ENCODE measurements at places on chromosomes 5 and 9.

- DNase-seq = no peak
These were observed 316.2 kb upstream of the HAPLN1 start for GRCh38 chr5:84036842-84037241.

DNA sequence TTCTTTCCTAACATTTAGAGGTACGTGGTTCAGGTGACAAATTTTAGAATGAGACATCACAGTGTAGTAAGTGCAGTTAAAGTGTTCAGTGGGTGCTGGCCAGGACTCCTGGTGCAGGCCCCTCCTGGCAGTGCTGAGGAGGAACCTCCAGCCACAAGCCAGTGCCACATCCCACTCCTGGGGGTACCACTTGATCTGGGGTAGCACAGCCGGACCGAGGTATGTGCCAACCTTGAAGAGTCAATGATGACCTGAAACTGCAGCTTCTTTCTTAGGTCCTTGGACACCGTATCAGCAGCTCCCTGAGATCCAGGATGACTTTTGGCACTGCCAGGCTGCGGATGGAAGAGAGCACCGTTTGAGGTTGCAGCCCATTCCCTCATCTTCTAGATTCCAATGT, 310.4 kb upstream of the IRX4 start:
- DNase-seq = no peak

DNA sequence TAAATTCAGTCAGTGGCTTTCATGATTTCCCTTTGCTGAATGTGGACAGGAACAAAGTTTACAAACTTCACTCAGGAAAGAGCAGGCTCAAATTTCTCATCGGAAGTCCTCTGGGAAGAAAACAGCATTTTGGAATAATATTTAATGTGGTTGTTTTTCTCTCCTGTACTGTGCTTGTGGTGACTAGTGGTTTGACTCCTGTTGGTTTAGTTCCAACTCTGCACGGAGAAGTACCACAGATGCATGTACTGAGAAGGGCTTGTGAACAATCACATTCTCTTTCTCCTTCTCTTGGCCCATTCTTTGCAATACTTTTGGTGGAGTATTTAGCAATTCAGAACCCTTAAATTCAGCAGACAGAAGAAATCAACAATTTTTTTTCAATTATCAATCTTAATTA, 13.3 kb downstream of the MPDZ start:
- no peak for DNase-seq

GRCh38 chr5:82018462-82018861, 46.6 kb downstream of the ATG10 start:
- no peak for DNase-seq

- no peak for DNase-seq
These were observed 43.9 kb downstream of the SH3TC2 start for GRCh38 chr5:149018909-149019443.

GRCh38 chr5:139105621-139106071, 92.5 kb downstream of the SIL1 start:
- DNase-seq = no peak

DNA sequence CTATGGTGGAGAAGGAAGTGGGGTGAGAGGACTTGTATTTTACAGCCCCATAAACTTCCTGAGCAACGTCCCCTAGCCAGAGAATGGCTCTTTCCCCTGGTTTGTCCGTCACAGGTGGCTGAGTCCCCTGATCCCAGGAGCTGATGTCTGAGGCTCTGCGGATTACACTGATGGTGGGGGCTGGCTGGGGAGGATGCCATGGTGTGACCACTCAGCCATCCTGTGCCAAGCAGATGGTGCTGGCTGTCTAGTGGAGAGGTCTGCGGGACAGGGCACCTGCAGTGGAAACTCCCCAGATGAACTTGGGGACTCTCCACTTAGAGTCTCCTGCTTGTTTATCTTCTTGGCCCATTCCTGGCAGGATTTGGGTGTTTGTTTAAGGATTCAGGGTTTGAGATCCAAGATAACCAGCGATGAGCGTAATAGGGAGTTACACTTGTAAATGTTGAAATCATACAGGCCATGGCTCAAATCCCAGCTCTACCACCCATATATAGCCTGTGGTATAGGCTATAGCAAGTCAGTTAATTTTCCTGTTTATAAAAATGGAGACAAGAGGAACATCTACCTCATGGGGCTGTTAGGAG, 4.7 kb upstream of the PTGS1 start:
- DNase-seq = no peak

DNA sequence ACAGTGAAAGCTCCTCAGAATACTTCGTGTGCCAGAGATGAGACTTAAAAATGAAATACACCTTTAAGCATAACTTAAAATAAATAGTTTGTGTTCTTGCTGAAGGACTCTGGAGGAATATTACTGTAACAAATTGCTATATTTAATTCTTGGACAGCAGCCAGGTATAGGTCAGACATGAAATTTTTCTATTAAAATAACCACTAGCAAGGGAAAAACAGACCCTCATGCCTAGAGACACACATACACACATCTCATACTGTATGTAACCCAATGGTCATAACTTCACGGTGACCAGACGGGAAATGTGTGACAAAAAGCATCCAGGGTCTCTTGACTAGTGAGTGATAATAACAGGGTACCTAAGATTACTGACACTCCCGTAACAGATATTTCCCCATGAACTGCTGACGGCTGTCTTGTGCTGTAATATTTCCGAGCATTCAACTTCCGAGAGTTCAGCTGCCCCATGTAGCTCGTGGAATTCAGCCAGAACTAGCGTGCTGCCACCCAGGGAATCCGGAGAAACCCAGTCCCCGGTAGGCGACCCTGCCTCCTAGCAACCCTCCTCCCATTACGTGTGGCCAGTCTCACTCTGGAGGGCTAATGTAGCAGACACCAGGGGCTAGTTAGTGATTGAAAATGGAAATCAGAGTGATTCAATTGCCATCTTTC, 2295.1 kb upstream of the WWC1 start:
- DNase-seq = no peak

GRCh38 chr5:159231167-159231566, 21.8 kb upstream of the RNF145 start:
- no peak for DNase-seq

- DNase-seq = no peak
These were observed 23.7 kb upstream of the NR3C1 start for GRCh38 chr5:143427122-143427735.

DNA sequence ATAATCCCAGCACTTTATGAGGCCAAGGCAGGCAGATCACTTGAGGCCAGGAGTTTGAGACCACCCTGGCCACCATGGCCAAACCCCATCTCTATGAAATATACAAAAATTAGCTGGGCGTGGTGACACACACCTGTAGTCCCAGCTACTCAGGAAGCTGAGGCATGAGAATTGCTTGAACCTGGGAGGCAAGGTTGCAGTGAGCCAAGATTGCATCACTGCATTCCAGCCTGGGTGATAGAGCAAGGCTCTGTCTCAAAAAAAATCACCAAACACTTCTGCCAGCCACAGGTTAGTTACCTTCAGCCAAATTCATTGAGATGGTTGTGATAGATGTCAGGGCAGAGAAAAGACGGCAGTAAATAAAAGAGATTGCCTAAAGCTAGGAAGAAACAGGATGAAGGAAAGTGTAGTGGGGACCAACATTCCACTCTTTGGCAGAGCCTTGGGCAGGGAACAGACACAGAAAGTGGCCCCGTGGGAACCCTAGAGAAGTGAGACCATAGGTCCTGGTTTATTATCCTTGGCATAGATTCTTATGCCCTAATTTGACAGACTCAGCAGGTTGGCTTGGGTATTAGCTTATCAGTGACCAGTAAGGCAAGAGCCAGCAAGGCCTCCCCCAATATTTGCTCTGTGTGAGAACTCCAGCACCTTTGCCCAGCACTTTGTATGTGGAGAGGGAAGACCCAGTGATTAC, 5.5 kb upstream of the CEP120 start:
- DNase-seq = no peak

- DNase-seq = no peak
These were observed 7.9 kb upstream of the ADGRD2 start for GRCh38 chr9:124442379-124442778.

GRCh38 chr9:22056402-22056801, 47.3 kb upstream of the CDKN2B start:
- DNase-seq = no peak

DNA sequence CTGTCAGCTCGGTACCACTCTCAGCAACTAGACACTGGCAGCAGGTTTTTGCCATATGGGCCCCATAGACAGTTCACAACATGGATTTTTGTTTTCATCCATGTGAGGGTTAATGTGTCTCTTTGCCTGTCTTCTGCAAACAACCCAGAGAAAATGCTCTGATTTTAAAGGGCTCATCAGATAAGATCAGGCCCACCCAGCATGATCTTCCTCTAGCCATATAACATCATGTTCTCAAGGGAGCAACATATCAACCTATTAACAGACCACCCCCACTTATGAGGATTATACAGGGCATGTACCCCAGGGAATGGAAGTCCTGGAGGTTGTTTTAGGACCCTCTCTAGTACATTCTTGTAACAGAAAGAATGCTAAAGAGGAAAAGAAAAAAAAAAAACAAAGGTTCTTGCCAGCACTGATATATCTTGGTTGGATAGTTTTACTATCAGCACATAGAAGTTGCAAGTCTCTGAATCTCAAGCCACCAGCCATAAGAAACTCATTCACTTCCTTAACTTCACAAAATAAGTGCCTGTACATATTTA, 1015.1 kb downstream of the TLE4 start:
- no peak for DNase-seq

GRCh38 chr5:43051684-43052083, 11.6 kb upstream of the ANXA2R start:
- DNase-seq = no peak

DNA sequence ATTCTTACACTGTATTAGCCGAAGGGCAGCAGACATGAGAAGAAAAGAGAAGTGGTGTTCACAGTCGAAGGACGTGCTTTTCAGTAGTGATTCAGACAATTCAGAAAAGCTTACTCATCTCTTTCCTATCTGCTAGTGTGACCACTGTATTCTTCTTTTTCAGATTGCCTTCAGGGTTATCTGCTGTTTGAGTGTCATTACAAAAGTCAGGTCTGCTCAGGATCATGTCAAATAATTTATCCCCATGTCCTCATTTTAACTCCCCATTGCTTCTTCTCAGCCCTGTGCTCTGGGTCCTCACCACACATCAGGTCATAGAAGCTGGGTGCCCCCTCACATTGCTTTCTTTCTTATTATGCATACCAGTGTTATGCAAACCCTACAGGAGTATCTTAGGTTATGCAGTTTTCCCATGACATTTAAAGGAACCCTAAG, 394.0 kb downstream of the CETN3 start:
- DNase-seq = no peak

DNA sequence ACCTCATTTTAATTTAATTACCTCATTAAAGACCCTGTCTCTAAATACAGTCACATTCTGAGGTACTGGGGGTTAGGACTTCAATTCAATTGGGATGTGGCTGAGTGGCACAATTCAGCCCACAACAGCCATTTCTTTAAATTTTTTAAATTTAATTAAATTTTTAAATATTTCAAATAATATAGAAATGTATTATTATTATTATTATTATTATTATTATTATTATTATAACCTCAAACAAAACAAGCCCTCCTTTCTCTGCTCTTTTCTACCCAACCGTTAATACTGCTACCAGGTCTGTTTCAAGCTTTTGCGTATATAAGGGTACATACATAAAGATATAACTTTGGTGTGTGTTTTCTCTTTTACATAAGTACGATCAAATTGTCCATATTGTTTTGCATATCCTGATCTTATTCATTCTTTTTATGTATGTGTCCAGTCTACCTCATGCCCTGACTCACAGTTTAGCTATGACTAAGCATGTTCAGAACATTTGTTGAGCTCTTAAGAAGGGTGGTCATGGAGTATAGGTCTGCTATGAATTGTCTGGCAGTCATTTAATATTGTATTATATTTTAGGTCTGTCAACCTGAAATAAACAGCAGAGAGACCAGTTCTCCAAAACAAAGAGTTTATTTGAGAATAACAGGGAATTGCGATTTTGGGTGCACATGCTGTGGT, 16.1 kb upstream of the RAB14 start:
- no peak for DNase-seq

DNA sequence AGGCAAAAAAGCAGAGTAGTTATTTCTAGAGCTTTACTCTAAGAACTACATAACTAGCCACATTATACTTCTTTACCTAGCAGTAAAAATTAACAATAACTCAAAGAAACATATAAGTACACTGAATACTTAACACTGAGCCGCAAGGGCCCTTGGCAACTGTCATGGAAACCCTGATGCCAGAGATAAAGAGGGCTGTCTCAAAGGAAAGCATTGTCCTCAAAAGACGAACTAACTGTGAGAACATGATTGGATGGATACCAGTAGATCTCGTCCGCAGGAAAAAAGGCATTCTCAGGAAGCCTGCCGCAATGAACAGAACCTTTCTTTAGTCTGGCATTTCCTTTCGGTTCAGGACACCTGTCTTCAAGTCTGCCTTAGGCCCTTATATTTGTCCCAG, 379.0 kb upstream of the SLC30A5 start:
- DNase-seq = no peak

GRCh38 chr9:21121079-21121478, 20.6 kb downstream of the IFNW1 start:
- DNase-seq = no peak

DNA sequence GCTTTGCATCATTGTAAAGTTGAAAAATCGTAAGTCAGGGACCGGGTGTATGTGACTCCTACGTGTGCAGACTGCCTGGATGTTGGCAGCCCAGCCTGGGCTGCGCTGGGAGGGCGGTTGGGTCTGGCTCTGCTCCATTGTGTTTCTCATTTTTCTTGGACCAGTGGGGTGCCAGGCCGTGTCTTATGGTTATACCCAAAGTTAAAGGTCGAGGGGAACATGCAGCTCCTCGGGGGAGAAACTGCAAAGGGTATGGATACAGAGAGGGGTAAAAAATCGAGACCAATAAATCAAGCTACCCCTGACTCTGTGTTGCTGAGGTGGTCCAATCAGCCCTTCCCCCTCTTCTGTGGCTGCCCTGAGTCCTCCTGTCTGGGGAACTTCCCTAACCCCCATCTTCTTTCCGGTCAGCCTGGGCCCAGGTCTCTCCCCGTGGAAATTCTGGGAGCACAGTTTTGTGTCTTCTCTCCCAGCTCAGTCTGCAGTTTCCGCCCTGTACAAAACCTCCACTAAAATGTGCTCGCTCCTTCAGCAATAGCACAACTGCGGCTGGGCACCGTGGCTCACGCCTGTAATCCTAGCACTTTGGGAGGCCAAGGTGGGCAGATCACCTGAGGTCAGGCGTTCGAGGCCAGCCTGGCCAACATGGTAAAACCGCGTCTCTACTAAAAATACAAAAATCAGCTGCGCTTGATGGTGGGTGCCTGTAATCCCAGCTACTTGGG, 34.1 kb upstream of the UNC5A start:
- DNase-seq = no peak

DNA sequence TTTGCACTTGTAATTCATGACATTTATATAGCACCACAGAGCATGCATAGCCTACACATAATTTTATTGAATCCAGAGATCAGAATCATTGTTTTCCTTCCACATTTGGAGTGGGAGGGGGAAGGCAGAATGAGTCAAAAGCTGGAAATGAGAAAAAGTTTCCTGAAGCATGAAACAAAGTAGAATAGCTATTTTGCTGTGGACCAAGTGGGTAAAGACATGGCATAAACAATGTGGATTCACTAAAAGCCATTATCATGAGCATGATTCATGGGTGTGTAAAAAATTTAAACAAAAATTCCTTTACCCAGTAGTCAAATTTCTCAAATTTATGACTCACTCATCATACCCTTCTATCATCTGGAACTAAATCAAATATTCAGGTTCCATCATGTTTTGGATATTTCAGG, 97.9 kb downstream of the YIPF5 start:
- DNase-seq = no peak

GRCh38 chr5:113123618-113124017, 147.0 kb downstream of the DCP2 start:
- no peak for DNase-seq

GRCh38 chr9:4530375-4530774, 40.1 kb downstream of the SLC1A1 start:
- no peak for DNase-seq

GRCh38 chr9:116153765-116154333, at the start of gene PAPPA:
Gene PAPPA (plus strand): TSS chr9:116153791. CDS start chr9:116154173, 382 bp downstream.
- no peak for DNase-seq

All from activated T-cell treated with anti-CD3 and anti-CD28 coated beads for 4 hours (primary cell).